ENCODE measurements at places on chromosomes 3 and 15. TPM values are rescaled to one million over a fixed set of nuclear protein-coding genes. Genes with fewer than 3 reads are reported as not detected.

TMF1 gene
- total RNA-seq, result 53.8 TPM

NMNAT3 gene
- total RNA-seq, result 24.9 TPM

DISP2 gene
- total RNA-seq, result 0.37 TPM

KIF15 gene
- total RNA-seq, result 2.3 TPM

RPL39L gene
- 3.5 TPM for total RNA-seq

CCRL2 gene
- 5.2 TPM for total RNA-seq

ZNF770 gene
- total RNA-seq, result 16.7 TPM

Data from stomach (tissue), 19 donors.